ENCODE measurements at places on chromosomes 7 and 10.

DNA sequence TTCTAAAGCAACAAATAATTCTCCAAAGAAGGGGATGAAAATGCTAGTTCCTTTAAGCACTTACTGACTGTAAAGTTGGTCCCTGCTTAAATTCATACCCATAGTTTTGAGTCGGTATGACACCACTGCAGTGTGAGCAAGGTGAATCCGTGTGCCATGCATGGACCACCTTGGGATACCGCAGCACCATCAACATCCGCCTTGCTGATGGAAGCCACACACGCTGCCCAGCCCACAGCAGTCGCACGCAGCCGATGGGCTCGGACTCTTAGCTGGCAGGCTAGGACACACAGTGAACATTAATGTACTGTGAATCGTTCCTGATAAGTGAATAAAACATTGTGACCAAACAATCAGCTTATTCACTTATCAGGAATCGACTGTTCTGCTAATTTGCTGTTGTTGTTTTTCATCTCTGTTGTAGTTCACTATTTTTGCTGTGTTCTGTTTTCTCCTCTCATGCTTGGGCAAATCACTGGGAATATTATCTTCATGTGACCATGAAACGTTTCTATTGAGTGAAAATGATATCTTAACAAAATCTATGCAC is 275.5 kb downstream of the USP6NL start:
- no peak for DNase-seq

- no peak for DNase-seq
Measured at GRCh38 chr10:79061441-79062315, 7.1 kb upstream of the ZMIZ1 start.

DNA sequence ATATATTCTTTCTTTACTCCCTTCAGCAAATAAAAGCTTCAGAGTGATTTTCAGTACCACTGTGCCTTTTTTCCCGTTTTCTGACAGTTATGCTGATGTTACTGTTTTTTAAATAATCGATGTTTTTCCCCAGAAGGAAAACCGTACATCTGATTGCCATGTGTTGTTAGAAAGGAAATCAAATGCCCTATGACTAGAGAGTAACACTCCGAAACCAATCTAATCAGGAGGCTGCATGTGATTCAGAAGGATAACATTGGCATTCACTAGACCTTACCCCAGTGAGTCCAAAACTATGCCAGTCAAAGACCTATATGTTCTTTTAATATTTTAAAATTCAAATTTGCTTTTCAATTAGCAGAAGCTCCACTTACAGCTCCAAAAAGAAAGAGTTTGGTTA is 116.3 kb downstream of the TMEM26 start:
- no peak for DNase-seq

DNA sequence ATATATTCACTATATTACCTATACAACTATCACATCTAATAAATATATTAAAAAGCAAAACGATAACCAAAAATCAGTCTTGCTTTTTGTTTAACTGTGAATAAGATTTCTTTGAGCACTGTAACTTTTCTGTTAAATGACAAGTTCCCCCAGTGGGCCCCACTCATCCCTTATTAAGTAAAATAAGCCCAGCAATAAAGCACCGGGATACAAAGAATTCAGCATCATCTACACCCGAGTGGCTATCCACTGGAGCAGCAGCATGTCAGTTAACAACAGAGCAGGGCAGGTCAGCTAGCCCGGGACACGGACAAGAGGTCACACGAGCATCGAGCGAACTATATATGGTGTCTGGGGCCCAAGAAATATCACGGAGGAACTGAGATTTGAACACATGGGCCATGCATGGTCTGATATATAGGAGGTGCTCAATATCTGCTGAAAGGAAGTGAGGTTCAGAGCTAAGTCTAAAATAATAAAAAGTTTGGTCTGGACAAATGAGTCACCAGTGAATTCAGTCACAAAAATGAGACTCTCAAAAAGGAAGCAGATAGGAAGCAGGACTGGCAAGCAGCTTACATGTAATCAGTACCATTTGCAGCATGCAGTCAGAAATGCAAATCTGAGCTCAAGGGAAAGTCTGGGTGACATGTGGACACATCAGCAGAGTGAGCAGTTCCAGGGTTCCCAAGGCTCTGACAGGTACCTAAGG is 4.1 kb downstream of the ERCC6 start:
- no peak for DNase-seq

DNA sequence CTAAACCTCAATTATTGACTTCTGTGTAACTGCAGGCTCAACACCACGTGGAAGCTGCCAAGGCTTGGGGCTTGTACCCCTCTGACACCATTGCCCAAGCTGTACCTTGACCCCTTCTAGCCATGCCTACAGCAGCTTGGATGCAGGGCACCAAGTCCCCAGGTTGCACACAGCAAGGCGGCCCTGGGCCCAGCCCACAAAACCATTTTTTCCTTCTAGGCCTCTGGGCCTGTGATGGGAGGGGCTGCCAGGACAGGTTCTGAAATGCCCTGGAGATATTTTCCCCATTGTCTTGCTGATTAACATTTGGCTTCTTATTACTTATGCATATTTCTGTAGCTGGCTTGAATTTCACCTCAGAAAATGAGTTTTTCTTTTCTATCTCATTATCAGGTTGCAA is 610.0 kb upstream of the LRRN3 start:
- DNase-seq, result no peak

DNA sequence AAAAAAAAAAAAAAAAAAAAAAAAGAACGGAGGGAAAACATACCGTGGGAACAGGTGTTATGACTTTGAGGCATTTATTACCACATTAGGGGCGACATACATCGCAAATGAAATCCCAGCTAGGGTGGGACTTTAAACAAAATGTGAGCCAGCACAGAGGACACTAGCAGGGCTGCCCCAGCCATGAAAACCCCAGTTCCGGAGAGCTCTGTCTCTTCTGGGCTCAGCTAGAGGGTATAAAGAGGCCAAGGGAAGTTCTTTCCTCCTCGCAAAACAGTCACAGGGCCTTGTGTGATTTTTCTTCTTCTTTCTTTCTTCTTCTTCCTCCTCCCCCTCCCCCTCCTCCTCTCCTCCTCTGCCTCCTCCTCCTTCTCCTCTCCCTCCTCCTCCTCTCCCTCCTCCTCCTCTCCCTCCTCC is 59.9 kb upstream of the ECHDC3 start:
- DNase-seq, result no peak

DNA sequence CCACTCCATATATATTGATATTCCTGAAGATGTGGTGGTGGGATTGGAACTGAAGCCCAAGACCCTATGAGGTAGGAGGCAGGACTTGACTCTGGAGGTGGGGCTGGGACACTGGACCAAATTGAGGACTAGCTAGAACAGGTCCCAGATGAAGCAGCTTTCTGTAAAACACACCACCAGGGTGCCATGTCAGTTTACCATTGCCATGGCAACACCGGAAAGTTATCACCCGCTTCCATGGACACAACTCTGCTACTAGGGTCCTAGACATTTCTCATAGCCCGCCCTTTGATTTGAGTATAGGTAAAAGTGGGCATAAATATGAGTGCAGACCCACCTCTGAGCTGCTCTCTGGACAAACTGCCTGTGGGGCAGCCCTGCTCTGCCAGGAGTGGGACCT is 490.5 kb upstream of the PFKP start:
- no peak for DNase-seq

- DNase-seq, result no peak
Measured at GRCh38 chr7:2170576-2171521, 61.9 kb downstream of the MAD1L1 start.

DNA sequence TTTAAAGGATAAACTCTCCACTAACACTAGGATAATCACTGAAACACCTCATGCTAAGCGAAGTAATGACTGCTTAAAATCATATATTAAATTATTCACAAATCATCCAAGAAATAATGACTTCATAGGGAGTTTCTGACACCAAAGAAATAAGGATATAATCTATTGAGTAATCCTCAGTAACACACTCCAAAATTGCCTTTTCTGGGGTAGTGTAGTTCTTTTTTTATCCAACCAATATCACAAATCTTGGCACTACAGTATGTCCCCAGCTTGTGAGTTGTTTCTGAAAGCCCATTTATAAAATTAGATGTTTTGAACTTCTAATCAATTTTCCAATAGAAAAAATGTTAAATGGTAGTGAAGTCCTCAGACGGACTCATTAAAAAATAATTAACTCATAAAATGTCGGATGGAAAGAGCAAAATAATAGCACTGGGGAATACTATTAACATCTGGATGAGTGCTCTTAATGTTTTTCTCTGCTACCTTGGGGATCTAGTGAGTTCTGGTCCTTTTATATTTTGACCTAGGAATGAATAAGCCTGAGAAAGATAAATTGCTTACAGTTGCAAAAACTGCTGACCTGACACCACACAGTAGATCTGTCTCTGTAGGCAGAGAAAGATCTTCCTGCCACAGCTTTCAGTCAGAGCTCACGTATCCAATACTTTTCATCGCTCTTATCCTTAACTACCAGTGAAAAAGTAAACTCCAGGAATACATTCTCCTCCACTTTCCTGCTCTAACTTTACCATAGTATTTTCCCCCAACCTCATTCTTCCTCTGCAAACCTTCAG is 618.5 kb upstream of the ANKRD30A start:
- DNase-seq, result no peak

Data from NCI-H1694 (cell line).